ENCODE measurements at places on chromosomes 3 and 15.
A peak's percentile ranks its signal among the peaks of the same experiment; 100 is the strongest.

- DNase-seq = no peak
These were observed 156.2 kb downstream of the DNAJB8 start for GRCh38 chr3:128310286-128311058.

- DNase-seq = no peak
These were observed 45.1 kb downstream of the COLQ start for GRCh38 chr3:15476378-15476777.

- DNase-seq = no peak
These were observed 37.3 kb upstream of the TEX9 start for GRCh38 chr15:56327721-56328502.

- DNase-seq = no peak
These were observed 121.8 kb downstream of the ZNF609 start for GRCh38 chr15:64582202-64582601.

GRCh38 chr3:178336336-178336735, 199.9 kb upstream of the KCNMB2 start:
- DNase-seq = no peak

GRCh38 chr3:190269101-190269500, 53.1 kb downstream of the CLDN1 start:
- no peak for DNase-seq

- DNase-seq = no peak
These were observed 1.1 kb downstream of the HDGFL3 start for GRCh38 chr15:83206526-83207008.

DNA sequence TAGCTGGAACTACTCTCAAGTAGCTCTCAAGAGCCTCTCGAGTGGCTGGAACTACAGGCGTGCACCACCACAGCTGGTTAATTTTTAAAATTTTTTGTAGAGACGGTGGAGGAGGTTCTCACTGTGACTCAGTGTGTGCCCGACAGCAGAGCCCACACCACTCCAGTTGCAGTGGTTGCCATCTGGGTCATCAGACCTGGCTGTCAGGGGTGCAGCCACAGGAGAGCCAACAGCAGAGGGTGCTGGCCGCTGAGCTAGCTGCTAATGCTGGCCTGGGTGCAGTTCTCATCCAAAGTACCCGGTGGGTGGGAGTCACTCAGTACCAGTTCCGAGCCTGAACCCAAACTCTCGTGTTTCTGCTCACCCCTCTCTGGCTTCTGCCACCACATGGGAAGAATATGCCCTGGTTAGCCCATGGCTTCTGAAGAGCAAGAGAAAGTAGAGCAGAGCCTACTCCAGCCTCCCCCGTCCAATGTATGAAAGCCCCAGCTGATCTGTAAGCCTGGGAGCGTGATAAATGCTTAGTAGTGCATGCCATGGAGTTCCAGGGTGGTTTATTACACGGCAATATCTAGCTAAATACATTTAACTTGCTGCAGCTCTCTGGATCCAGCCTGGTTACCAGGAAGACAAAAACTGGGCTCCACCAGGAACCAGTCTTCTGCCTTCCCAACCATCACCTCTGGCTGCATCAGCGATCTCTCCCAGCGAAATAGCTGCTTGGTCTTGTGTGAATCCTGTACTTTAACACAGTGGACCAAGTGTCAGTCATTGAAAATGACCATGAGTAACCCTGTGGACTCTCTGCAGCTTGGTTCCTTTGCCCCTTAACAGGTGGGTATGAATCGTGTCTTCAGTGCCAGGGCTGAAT, 17.1 kb downstream of the UMPS start:
- DNase-seq = no peak

DNA sequence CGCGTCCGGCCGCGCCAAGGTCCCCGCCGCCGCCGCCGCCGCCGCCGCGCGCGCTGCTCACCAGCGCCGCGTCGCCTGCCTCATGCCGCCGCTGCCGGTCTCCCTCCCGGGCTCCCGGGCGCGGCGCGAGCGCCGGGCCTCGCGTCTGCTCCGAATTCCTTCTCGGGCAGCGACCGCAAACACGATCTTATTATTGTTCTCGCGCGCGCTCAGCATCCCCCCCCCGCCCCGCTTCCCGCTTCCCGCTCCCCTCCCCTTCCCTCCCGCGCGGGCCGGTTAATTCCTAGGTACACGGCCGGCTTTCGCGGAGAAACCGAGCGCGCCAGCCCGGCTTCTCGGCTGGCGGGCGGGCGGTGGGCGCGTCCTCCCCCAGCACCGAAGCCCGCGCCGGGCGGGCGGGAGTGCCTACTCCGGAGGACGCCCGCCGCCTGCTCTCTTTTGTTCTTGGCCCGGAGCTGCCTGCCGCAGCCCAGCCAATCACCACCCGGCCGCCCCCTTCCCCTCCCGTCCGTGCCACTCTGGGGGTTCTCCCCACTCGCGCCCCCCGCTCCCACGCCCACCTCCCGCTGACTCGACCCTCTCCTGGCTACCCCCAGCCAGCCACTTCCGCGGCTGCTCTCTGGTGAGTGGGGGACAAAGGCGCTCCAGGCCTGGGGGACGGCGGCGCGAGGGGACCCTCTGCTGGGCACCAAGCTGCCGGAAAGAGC, at the start of gene HDGFL3:
Gene HDGFL3 (minus strand): TSS at position 164 of the 707 bp plus-strand sequence. CDS start 409 bp downstream, outside the sequence.
- peak; percentile 68 for DNase-seq

GRCh38 chr3:141387516-141387915, 19.2 kb downstream of the ZBTB38 start:
- peak; percentile 20 for DNase-seq

DNA sequence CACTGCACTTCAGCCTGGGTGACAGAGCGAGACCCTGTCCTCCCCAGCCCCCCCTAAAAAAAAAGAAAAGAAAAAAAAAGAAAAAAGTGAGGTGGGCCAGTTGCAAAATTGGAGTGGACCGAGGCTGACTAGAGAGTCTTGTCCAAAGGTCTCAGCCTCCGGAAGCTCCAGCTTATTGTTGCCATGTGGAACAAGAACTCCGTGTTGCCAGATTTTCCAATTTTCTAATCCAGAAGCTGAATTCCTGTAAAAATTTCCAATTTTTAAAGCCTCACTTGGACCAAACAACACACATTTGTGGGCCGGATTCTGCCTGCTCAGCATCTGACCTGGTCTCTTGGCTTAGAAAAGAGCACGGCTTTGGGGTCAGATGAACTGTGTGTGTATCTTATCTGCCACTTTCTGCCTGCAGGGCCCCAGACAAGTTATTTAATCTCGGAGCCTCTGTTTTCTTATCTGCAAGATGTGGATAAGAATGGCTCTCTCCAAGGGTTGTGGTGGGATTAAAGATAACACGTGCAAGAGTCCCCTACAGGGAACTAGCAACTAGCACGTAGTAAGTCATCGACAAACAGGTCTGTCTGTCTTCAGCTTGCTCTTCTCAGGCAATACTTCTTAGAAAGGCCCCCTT, 73.7 kb upstream of the TLE3 start:
- no peak for DNase-seq

GRCh38 chr3:13714251-13714916, 165.5 kb downstream of the FBLN2 start:
- no peak for DNase-seq

GRCh38 chr3:184167786-184168185, 6.9 kb upstream of the AP2M1 start:
- no peak for DNase-seq

DNA sequence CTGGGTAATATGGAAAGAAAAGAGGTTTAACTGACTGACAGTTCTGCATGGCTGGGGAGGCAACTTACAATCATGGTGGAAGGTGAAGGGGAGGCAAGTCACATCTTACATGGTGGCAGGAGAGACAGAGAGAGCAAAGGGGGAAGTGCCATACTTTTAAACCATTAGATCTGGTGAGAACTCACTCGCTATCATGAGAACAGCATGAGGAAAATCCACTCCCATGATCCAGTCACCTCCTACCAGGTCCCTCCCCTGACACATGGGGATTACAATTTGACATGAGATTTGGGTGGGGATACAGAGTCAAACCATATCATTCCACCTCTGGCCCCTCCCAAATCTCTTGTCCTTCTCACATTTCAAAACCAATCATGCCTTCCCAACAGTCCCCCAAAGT, 16.0 kb upstream of the ACOX2 start:
- DNase-seq = no peak

- no peak for DNase-seq
These were observed 16.9 kb upstream of the P2RY1 start for GRCh38 chr3:152818027-152818426.

DNA sequence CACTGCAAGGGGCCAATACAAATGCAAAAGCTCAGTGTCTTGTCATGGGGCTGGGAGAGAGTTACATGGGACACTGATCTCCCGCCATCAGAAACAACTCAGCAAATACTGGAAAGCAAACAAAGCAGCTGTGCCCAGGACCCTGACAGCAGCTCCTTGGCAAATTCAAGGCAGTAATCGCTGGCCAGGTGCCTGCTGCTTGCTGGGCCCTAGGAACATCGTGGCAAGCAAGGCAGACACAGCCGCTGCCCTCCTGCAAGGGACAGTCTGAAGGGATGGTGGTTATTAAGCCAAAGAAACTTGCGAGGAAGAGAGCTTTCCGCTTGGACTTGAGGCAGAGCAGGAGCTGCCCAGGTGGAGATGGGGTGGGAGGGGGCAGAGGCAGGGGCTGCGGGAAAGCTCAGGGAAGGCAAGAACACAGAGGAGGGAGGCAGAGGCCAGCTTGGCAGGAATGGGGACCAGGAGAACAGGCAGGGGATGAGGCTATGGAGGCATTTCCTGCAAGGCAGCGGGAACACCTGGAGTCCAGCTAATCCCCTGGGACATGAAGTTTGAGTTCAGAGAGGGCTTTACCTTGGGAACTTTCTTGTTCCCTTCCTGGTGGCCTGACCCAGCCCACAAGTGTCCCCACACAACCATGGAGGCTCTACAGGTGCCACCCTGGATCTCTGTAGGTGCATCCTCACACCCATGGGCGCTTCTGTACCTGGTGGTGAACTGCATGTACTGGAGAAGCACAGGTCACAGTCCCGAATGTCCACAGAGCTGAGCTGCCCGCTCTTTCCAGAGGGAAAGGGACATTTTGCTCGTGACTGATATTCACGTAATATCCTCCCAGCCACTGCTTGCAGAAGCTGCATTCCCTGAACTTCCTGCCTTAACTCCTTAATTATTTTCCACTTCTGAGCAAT, 78.7 kb upstream of the ATP2B2 start:
- no peak for DNase-seq

DNA sequence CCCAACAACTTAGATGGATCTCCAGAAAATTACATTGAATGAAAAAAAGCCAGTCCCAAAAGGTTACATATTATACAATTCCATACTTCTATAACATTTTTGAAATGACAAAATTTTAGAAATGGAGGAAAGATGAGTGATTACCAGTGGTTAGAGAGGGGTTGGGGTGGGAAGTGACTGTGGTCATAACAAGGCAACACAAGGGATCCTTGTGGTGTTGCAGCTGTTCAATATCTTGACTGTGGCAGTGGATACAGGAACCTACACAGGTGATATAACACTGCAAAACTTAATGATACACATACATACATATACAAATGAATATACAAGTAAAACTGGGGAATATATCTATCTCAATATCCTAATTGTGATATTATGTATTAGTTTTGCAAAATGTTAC, 9.6 kb downstream of the GOLGB1 start:
- no peak for DNase-seq

- DNase-seq = peak; percentile 55
These were observed 48.3 kb downstream of the SERPINI1 start for GRCh38 chr3:167783781-167784180.

DNA sequence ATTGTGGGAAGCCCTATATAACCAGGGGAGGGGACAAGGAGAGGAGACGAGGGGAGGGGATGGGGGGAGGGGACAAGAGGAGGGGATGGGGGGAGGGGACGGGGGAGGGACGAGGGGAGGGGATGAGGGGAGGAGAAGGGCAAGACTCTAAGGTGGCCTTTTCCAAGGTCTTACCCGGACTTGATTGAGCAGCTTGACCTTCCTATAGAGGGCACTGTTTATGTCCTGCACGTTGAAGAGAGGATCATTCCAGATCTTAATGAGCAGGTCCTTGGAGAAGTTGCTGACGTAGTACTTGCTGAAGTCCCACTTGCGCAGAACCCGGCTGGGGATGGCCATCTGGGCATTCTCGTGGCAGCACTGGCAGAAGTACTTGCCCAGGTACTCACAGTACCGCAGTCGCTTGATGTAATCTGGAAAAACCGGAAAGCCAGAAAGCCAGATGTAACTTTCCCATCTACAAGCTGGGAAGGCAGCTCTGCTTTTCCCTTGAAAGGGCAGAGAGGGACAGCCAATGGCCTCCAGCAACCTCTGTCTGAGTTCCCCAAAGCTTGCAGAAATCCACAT, 55.7 kb downstream of the RUBCN start:
- no peak for DNase-seq

DNA sequence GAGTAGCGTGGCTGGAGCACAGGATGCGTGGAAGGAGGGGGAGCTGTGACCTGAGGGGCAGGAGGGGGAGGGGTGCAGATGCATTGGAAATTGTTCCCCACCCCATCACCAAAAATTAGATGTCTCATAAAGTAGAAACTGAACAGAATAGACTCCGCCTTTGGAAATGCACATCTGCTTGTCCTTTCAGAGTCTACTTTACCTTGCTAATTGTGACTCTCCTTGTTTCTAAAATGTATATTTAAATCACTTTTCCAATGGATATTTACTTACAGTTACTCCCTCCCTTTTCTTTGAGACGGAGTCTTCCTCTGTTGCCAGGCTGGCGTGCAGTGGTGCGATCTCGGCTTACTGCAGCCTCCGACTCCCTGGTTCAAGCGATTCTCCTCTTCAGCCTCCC, 30.6 kb downstream of the SPG21 start:
- no peak for DNase-seq

DNA sequence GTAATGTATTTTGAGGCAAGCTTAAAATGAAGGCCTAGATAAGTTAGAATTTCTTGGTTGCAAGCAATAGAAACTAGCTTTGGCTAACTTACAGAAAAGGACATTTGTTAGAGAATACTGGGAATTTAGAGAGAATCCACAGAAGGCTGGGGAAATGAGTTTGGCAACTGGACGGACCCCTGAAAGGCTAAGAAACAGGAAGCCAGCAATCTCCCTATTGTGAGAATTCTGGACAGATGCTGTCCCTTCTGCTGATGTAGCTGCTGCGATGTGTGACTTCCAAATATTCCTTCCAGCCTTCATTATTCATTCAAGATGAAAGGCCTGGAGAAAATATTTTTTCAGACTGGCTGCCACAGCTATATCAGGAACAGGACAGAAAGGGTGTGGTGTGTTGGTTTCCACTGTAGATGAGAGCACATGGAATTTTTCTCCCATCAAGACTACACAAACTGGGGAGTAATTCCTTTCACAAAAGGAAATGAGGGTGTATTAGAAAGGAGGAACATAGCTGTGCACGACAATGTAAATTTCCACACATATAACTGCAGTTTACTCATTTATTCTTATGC, 213.5 kb downstream of the CPNE4 start:
- no peak for DNase-seq

DNA sequence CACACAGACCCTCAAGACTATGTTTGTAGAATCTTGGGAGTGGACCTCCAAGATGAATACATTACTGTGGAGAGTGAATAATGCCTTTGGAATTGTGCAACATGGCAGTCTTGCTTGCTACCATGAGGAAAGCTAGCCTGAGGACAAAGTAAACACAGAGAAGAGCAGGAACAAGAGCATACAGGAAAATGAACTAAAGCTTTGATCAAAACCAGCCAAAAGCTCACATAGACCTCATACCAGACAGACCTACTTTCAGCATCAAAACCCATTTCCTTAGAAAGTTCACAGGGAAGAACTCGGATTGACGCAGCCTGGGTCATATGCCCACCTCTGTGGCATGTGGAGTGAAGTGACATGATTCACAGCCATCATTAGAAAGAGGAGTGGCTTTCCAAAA, 3.3 kb upstream of the RAB8B start:
- no peak for DNase-seq
